ENCODE measurements at places on chromosomes 5 and 9. TPM values are rescaled to one million over a fixed set of nuclear protein-coding genes. Genes with fewer than 3 reads are reported as not detected.

Gene TEX48
- not detected for polyA plus RNA-seq

Gene AGPAT2
- 15.3 TPM for polyA plus RNA-seq

Gene ZFYVE16
- 89.3 TPM for polyA plus RNA-seq

Gene HK3
- 0.98 TPM for polyA plus RNA-seq

Gene GZMA
- polyA plus RNA-seq: 0.85 TPM

Gene SREK1
- polyA plus RNA-seq: 158 TPM

Gene CACNA1B
- polyA plus RNA-seq: 0.70 TPM

DNA sequence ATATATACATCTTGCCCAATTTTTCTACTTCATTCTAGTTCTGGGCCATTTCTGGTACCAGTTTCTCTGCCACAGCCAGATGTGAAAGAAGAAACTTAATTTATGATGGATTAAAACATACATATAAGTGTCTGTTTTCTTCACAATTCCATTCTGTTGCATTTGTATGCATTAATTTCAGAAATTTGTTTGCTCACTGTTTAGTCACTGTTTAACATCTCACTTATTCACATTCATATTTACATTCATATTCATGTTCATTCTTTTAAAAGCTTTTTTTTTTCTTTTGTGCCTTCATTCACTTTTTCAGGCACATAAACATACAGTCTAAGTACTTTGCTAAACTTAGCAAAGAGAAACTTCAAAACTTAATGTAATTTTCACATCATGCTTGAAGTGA is 684.0 kb upstream of the CDH9 start:
- DNase-seq: no peak

- DNase-seq: no peak
These were observed 236.1 kb downstream of the PAPPA start for GRCh38 chr9:116389541-116390302.

- DNase-seq: no peak
These were observed 178.1 kb downstream of the FGF1 start for GRCh38 chr5:142507531-142508372.

DNA sequence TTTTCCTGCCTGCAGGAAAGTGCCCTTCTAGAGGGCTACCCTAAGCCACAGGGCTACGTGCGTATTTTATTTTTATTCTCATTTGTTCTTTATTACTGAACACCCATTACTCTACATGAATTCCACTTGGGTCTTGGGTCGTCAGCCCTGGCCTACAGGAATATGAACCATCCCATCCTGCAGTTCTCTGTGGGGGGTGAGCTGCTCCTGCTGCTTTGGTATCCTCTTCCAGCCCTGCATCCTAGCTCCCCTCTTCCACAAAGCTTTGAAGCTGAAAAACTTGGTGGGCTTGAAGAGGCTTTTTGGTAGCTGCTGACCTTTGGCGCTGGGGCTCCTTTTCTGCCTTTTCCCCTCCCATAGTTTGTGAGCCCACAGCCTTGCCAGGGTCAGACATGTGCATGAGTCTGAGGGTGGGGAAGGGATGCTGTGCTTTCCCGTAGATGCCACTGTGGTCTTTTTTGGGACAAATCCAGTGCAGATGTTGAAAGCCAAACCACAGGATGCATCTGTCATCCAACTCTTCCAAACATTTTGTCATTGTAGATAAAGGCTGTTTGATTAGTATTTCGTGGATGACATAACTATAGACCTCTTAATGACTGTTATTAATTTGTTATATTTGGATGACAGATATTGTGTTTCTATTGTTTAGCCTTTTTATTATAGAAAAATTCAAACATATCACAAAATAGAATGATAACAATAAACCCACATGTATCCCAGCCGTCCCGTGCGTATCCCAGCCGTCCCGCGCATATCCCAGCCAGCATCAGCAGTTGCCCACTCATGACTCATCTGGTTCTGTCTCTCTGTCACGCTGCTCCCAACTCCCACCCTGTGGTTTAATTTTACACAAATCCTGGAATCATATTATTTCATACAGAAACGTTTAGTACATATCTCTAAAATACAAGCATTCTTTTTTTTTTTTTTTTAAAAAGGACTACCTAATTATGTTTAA is 43.9 kb downstream of the SLC46A2 start:
- DNase-seq: no peak

- DNase-seq: no peak
These were observed 20.9 kb downstream of the MORN5 start for GRCh38 chr9:122180633-122181032.

DNA sequence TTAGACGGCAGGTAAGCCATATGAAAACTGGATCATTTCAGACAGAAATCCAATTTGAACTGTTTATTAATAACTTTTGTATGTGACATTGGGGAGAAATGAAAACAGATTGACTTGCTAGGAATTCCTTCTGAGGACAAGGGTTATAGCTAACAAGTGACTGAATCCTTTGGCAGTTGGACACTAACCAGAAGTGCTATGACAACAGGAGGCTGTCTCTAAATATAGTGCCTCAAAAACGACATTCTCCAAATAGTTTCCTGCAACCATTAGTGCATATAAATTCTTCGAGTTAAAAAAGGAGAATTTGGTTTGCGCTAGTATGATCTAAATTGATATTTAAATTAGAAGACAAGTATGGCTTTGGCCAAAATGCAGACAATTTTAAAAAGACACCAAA is 338.6 kb downstream of the PTPRD start:
- DNase-seq: no peak

GRCh38 chr5:5688925-5689310 is 266.4 kb downstream of the ICE1 start:
- no peak for DNase-seq

- no peak for DNase-seq
These were observed 7.4 kb downstream of the GALNT10 start for GRCh38 chr5:154197801-154198491.

Measured in left renal pelvis (tissue), 4 donors.